Naive thymus-derived CD8-positive, alpha-beta T cell (primary cell): ENCODE measurements at places on chromosomes 2 and 18. TPM values are rescaled to one million over a fixed set of nuclear protein-coding genes. Genes with fewer than 3 reads are reported as not detected.

DNA sequence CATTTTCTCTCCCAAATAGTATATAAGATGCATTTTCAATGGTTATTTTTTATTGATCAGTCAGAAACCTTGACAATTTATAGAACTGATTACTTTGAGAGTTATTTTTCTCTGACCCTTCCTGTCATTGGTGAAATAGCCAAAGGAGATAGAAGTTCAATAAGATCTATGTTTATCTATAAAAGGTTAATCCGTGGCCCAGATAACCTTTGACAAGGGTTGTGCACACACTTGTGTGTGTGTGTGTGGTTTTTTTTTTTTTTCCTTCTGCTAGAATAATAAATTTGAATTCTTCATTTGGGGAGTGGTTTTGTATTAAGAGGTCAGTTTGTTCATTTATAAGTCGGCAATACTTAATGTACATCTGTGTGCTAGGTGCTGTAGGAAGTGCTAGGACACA lies 160.0 kb downstream of the MGAT5 start:
- DNase-seq: no peak

- no peak for DNase-seq
Observed at GRCh38 chr2:13768274-13768673, 864.2 kb upstream of the LRATD1 start.

DNA sequence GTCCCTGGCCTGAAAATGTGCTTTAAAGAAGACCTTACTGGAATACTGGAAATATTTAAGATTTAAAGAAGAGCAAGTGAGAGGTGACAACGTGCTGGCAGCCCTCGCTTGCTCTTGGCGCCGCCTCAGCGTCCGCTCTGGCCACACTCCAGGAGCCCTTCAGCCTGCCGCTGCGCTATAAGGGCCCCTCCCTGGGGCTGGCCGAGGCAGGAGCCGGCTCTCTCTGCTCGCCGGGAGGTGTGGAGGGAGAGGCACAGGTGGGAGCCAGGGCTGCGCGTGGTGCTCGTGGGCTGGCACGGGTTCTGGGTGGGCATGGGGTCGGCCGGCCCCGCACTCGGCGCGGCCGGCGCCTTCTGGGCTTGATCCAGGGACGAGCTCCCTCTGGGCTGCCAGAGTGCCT lies 2.9 kb upstream of the COQ10B start:
- no peak for DNase-seq

- DNase-seq: no peak
Observed at GRCh38 chr18:60082790-60083189, 183.0 kb downstream of the PMAIP1 start.

MRO gene
- total RNA-seq: not detected

GRCh38 chr2:219868635-219869034 lies 241.2 kb downstream of the SLC4A3 start:
- no peak for DNase-seq

DNA sequence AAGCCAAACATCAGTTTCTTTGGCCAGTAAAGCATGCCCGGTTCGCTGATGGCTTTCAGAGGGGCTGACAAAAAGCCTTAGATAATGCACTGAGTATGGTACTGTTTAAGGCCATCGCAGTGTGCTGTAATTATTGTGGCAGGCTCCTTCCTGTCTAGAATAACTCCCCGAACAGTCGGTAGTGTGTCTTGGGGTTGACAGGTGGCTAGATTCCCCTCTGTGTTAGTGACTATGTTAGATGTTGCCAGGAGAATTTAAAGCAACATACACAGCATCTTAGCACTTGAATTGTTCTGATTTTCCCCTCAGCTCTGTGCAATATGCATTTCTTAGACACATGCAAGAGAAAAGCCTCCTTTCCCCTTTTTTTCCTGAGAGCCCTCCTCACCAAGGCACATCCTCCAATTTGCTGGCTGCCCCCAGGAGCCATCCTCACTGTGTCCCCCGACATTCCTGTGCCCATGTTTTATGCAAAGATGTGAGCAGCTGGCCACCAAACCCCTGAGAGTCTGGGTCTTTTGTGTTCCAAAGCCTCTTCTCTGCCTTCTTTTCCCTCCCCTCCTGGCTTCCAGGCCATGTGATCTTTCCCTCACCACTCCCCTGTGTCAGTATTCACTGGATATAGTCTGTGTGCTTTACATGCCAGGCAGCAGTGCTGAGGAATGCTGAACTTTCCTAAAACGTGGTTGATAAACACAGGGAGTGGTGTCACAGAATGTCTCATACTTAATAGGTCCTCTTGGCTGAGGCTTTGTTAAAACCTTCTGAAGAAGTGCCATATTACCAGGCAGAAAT lies 331.5 kb downstream of the HRH4 start:
- DNase-seq: no peak

TUBA4B gene
- not detected for total RNA-seq

GAL3ST2 gene
- total RNA-seq: not detected

DNA sequence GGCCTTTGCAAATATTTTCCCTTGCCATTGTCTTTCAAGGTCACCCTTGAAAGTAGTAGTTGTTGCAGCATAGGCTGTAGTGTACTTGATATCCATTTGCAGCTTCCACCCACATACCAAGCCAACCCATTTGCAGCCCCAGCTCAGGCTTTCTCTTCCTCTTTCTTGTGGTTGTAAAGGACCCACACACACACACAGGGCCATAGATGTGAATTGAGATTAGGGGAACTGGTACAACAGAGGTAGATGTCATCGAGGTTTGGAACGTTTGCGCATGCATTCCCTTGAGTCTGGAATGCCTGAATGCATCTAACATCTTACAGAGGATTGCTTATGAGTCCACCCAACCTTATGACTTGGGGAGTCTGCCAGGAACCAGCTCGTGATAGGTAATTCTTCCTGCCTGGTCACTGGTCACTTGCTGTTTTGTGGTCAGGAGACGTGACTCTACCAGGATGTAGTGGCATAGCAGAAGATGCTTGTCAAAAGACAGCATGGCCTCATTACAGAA lies 91.9 kb downstream of the MRPS9 start:
- no peak for DNase-seq

FRZB gene
- not detected for total RNA-seq

DNA sequence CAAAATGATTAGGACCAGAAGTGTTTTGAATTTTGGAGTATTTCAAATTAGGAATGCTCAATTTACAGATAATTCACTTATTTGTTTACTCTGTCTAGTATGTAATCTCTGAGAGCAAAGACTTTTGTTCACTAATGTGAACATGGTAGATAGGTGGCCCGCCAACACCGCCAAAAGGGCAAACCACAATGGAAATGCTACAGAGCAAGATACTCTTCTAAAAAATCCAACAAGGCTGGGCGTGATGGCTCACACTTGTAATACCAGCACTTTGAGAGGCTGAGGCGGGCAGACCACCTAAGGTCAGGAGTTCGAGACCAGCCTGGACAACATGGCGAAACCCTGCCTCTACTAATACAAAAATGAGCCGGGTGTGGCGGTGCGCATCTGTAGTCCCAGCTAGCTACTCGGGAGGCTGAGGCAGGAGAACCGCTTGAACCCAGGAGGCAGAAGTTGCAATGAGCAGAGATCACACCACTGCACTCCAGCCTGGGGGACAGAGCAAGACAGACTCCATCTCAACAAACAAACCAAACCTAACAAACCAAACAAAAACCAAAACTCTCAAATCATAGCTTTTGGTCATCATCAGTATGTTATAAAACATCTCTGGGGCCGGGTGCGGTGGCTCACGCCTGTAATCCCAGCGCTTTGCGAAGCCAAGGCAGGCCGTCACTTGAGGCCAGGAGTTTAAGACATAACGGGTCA lies 2.4 kb downstream of the CCT4 start:
- DNase-seq: no peak

SLC19A3 gene
- not detected for total RNA-seq

ZNF385B gene
- not detected for total RNA-seq

DNA sequence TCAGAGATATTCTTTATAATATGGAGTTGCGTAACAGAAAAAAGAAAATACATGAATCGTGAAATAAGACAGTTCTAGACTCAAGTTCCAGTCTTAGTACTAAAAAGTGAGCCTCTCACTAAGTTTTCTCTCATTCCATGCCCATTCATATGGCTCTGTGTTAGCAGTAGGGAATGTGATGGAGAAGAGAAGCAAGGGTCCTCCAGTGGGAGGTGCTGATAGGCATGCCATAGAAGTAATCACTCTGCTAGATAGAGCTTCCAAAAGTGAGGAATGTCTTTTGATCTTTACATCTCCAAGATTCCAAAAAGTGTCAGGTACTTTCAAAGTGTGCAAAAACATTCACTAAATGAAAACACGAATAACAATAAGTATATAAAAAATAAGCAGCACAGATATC lies 678.4 kb downstream of the DCDC2C start:
- no peak for DNase-seq

DNA sequence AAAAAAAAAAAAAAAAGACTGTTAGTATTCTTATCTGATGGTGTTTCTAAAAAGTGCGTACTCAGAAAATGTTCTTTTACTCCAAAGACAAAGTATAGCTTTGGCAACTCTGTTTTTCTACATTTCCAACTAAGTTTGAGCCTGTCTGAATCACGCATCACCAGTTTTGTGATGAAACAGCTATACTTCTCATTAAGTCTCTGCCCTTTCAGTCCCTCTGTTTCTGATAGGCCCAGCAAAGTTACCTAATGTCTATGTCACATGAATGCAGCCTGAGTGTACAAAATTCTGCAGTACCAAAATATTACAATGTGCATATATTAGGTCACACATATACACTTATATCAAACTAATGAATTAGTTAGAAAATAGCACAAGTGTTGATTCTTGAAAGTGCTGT lies 22.4 kb downstream of the TWSG1 start:
- no peak for DNase-seq

- no peak for DNase-seq
Observed at GRCh38 chr2:65845442-65846182, 413.2 kb upstream of the SPRED2 start.

NYAP2 gene
- total RNA-seq: 0.05 TPM

DNA sequence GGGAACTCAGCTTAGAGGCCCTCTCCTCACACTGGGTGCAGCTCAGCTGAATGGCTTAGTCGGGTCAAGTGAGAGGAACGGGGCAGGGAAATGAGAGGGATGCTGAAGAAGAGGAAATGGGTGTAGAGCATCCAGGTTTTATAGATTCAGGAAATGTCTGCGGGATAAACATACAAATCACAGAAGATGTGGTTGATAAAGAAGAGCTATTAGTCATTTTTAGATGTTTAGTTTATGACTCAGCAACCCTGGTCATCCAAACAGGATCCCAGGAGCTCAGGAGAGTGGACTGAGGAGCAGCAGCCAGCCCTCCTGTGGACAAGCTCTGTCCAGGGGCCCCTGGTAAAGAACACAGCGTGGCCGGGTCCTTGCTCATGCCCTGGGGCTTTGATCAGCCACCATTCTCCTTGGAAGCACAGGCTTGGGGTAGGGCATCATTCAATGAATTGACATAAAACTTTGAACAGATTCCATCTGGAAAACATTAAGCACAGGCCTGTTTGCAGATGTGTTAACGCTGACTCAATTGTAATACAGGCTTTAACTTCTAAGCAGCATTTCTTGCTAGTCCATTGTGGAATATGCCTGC lies 83.0 kb downstream of the NPAS2 start:
- DNase-seq: no peak

GRCh38 chr18:70322928-70323327 lies 34.1 kb downstream of the SOCS6 start:
- DNase-seq: no peak

- no peak for DNase-seq
Observed at GRCh38 chr2:187232749-187233148, 215.3 kb downstream of the CALCRL start.

CFAP210 gene
- total RNA-seq: not detected

GRCh38 chr2:112800881-112801583 lies 16.7 kb upstream of the IL1A start:
- no peak for DNase-seq

SP100 gene
- 209 TPM for total RNA-seq

DNA sequence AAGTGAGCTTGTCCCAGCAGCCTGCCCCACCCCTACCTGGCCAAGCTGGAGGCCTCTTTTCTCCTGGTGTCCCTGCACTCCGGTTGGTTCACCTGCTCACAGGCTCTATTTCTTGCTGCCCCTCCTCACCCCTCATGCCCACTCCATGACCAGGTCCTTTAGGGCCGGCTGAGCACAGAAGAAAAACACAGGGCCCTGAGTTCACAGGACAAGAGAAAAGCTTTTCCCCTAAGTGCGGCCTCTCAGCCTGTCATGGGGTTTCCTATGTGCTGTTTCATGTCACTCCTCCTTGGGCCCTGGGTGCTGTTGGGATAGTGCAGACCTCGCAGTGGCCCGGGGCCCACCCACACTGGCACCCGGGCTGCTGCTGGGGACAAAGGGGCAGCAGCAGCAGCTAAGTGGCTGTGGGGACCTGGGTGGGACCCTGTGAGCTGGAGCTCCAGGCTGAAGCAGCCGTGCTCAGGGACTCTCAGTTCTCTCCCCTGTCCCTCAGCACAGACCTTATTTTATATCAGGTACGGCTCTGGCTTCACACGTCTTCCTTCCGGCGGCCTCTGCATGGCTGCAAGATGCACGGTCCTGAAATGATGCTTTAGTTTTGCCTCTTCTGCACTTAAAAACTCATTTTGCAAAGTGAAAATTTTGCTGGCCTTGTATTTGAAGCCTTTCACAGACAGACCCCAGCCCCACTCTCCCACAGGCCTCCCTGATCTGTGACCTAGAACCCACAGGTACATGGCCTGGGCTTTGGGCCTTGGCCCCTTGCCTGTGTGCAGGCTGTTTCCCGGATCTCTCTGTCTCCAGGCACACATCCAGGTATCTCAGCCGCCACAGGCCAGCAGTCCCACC lies 71.8 kb downstream of the SH3RF3 start:
- no peak for DNase-seq

- DNase-seq: no peak
Observed at GRCh38 chr2:128651000-128651399, 332.3 kb upstream of the HS6ST1 start.

CNGA3 gene
- total RNA-seq: not detected

DNA sequence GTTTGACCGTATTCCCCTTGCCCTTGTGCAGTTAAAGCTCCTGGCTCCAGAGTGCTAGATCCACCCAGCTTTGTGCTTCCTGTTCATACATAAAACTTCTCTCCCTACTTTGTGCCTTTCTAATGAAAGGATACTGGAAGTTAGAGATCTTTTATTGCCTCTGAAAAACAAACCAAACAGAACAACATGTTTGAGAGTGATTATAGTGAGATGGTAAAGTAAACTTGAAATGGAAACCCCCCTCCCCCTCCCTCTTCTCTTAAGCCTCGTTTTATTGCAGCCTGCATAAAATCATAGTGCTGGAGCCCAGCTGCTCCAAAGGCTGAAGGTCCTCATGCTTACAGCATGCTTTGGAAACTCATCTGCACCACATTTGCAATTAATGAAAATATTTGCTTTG lies 125.1 kb downstream of the TANC1 start:
- DNase-seq: no peak

GRCh38 chr2:237863689-237864443 lies 4.4 kb downstream of the RAMP1 start:
- no peak for DNase-seq

TRABD2A gene
- total RNA-seq: 165 TPM

DNA sequence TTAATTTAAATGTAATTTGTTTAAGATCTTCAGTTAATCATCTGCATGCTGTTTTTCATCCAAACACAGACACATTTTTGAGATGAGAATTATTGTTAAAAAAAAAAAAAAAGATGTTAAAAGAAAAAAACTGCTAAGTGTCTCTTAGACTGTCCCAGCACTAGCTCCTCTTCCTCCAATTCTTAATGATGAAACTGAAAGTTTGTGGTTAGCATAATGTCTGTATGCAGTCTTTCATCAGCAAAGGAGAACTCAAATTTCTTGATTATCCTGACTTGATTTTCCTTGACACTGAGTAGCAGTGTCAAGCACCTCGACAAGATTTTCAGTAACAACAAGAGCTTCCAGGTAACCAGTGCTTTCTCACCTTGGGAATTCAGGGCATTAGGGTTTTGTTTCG lies 274.4 kb downstream of the LRRTM1 start:
- no peak for DNase-seq
